ENCODE measurements at places on chromosomes 13 and 19. TPM values are rescaled to one million over a fixed set of nuclear protein-coding genes. Genes with fewer than 3 reads are reported as not detected.
A peak's percentile ranks its signal among the peaks of the same experiment; 100 is the strongest.

Gene TMEM272
- 0.12 TPM for total RNA-seq

Gene FCAR
- total RNA-seq, result not detected

Gene ZNF135
- total RNA-seq, result 14.0 TPM

Gene KANK2
- total RNA-seq, result 106 TPM

Gene DNAAF3
- total RNA-seq, result 3.5 TPM

Gene XAB2
- total RNA-seq, result 62.0 TPM

DNA sequence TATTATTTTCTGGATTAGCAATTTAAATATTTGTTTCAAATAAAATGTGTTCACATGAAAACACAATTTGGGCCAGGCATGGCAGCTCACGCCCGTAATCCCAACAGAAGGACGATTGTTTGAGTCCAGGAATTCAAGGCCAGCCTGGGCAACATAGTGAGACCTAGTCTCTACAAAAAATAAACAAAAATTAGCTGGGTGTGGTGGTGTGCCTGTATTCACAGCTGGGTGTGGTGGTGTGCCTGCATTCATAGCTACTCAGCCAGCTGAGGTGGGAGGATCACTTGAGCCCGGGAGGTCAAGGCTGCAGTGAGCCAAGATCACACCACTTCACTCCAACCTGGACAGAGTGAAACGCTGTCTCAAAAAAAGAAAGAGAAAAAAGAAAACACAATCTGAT lies 46.4 kb downstream of the KPNA3 start:
- DNase-seq, result no peak

DNA sequence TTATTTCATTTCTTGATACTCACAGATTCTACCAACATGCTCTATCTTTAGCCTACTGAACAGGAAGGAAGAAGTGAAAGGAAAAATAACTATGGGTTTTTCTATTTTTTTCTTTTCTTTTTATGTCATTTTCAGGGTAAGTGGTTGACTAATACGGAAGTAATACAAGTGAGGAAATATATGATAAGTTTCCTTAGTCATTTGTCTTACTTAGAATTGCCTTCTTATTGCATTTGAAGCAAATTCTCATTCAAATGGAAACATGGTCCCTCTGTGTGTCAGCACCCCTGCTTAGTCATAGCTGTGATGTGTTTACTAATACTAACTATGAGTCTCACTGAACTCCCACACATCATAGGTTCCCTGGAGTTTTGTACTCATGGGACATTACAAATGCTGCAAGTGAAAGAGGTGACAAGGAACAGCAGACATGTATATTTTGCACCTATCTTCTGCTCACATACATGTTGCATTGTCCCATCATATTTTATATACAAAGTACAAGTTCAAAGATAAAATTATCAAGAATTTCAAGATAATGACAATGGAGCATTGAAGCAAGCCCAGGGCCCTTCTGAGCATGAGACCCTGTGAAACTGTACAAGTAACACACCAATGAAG lies 60.1 kb downstream of the DCT start:
- no peak for DNase-seq

DNA sequence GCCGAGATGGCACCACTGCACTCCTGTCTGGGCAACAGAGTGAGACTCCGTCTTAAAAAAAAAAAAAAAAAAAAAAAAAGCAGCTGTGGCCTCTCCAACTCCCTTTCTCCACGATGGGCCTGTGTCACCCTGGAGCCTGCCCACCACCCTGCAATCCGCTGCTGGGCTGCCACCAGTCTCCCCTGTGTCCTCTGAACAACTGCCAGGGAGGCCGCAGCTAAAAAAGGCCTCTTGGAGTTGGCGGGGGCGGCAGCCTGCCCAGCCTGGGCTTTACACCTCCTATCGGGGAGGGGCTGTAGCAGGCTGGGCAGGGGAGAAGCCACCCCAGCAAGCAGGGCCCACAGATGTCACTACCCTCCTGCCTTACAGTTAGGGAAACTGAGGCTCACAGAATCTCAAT lies 3.5 kb downstream of the CDC37 start:
- DNase-seq, result no peak

GRCh38 chr13:56988543-56988942 lies 152.2 kb upstream of the PRR20A start:
- no peak for DNase-seq

DNA sequence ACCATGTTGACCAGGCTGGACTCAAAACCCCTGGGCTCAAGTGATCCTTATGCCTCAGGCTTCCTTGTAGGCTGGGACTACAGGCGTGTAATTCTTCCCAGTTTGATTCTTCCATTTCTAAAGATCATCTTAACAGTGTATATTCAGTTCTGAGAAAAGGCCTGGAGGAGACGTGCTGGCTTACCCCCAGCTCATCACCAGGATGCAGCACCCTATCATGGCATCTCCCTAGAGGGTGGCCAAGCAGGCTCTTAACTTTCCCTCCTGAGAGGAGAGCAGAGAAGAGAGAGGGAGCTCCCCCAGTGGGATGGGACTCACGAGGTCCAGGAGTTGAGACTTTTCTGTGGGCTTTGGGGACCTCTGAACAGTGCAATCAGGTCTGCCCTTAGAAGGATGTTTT lies 2.1 kb upstream of the TUBA3C start:
- DNase-seq, result no peak

- peak; percentile 60 for DNase-seq
Observed at GRCh38 chr13:102626928-102627327, 30.1 kb downstream of the TPP2 start.

- DNase-seq, result no peak
Observed at GRCh38 chr19:55539090-55539984, 2.4 kb upstream of the SBK2 start.

DNA sequence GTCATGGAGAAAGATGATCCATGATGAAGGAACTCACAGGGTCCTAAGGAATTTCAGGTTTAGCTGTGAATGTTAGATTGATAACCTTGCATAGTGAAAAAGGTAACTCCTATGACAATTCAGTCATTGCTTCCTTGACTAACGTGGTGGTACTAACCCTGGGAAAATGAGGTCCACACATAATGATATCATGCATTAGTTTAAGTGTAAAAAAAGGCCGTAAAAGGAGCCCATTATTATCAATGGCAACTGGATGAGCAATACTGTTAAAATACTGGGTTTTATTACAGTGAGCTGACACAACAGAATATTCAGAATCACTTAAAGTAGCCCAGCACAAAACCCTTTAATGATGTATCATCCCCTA lies 515.4 kb downstream of the DCT start:
- no peak for DNase-seq

GRCh38 chr19:18807861-18808331 lies 16.8 kb upstream of the COMP start:
- peak; percentile 61 for DNase-seq

DNA sequence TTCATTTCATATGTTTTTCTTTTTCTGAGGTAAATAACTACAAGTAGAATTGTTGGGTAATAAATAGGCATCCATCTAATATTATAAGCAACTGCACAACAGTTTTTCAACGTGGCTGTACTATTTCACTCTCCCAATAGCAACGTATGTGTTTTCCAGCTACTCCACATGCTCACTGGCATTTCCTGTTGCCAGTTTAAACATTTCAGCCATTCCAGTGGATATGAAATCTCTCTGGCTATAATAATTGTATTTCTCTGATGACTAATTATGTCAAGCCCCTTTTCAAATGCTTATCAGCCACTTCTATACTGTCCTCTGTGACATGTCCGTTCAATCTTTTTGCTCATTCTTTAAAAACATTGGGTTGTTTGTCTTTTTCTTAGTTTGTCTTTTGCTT lies 26.8 kb upstream of the ALOX5AP start:
- peak; percentile 79 for DNase-seq

DNA sequence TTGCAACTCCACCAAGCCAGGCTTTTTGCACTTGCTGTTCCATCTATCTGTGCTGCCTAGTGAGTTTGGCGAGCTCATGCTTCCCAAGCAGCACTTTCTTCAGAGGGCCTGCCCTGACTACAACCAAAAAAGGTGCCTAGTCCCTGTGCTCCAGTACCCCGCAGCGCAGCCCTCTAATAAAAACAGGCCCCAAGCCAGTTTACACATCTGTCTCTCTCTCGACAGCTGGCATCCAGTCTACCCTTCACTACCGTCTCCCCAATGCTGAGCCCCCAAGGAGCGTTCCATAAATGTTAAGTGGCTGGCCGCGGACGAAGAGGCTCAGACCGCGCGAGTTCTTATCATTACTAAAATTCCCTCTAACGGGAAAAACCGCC lies 512 bp downstream of the MED4 start:
- no peak for DNase-seq

- DNase-seq, result no peak
Observed at GRCh38 chr13:73751290-73751689, 382.9 kb downstream of the KLF12 start.

DNA sequence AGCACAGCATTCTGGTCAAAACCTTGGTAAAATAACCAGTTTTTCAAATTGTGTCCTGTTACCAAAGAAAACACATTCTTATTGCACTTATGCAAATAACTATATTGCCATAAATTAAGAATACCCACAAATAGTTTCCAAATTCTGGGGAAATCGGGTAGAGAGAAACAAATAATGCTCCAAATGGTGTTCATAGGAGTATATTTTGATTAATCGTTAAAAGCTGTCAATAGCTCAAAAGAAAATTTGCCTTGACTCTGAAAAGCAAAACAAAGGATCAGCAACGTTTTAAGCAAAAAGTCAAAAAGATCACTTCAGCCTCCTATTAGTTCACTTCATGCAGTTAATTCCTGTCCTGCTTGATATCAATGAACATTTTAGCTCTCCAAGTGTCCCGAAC lies 22.2 kb upstream of the CEACAM21 start:
- no peak for DNase-seq

GRCh38 chr19:30069535-30070197 lies 127.6 kb downstream of the URI1 start:
- DNase-seq, result no peak

DNA sequence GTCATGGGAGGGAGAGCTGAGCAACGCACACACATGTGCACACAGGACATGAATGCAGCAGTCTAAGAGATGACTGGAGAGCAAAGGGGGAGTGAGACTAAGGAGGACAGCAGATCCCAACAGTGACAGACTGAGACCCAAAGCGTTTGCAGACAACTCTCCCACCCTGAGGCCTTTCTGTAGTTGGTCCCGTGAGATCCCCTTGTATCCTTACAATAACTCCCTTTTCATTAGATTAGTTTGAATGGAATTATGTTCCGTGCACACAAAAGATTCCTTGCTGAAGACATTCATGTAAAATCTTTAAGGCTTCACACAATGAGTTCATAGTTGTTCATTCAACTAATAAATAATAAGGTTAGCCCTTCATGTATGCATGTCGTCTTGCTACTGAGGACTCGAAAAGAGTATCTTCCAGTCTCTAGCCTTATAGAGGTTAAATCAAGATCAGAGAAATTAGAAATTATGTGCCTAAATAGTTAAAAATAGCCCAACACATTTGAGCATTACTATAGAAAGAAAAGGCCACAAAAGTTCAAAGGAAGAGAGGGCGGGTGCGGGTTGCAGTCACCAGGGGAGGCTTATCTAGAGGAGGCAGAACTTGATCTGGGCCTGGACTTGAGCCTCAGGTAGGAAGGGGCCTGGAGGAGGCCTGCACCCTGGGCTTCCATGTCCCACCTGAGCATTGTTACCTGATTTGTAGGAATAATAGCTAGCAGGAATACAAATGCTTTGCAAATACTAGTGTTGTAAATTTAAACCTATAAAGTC lies 3.1 kb upstream of the GTF3A start:
- no peak for DNase-seq

GRCh38 chr13:99629641-99630040 lies 128.4 kb downstream of the TM9SF2 start:
- DNase-seq, result no peak

DNA sequence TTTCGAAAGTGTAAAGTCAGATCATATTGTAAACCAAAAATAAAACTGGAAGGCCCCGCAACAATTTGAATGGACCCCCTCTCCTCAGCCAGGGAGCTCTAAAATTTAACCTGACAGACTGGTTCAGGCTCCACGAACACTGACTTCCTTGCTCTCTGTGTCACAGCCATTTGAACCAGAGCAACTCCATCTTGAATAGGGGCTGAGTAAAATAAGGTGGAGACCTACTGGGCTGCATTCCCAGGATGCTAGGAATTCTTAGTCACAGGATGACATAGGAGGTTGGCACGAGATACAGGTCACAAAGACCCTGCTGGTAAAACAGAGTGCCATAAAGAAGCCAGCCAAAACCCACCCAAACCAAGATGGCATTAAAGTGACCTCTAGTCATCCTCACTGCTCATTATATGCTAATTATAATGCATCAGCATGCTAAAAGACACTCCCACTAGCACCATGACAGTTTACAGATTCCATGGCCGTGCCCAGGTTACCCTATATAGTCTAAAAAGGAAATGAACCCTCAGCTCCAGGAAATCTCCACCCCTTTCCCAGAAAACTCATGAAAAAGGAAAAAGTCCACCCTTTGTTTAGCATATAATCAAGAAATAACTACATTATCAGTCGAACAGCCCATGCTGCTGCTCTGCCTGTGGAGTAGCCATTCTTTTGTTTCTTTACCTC lies 43.1 kb downstream of the RFXAP start:
- no peak for DNase-seq

DNA sequence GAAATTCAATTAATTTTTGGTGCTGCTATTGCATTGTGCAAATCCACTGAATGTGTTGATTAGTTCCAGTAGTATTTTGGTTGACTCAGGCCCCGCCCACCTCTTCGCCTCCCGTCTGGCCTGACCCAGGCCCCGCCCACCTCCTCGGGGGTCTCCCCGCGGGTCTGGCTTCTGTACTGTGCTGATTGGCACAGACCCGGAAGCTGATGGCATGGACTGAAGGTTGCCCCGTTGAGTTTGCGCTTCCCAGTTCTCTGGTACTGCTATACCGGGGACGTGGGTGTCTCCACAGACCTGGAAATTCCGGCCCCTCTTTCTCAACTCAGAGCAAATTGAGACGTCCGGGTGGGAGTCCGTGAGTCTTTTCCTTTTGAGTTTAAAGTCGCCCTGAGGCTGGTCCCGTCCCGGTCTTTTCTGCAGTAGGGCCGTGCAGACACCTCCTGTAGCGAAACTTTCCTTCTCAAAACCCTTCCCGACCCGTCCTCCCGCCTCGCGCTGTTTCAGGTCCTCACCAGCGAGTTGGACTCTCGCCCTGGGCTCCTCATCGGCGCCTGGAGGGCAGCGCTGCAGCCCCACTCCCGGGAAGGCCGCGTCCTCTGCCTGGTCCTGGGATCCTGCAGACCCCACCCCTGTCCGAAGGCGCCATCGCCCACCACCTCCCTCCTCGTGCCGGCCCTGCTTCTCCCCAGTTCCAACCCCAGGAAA lies 14.8 kb downstream of the ZNF701 start:
- peak; percentile 26 for DNase-seq

DNA sequence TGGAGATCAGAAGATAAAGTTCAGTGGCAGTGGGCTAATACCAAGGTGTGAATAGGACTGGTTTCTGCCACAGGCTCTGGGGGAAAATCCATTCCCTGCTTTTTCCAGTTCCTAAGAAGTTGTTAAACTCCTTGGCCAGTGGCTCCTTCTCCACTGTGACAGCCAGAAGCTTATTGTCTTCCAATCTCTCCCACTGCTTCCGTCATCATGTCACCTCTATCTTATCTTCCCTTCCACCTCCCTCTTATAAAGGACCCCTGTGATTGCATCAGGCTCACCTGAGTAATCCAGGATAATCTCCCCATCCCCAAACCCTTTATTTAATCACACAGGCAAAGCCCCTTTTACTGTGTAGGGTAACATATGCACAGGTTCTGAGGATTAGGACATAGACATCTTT lies 431.2 kb upstream of the SLC10A2 start:
- no peak for DNase-seq

GRCh38 chr13:27834095-27834494 lies 41.8 kb downstream of the GSX1 start:
- no peak for DNase-seq

- DNase-seq, result peak; percentile 21
Observed at GRCh38 chr19:4229179-4229931, at the start of gene EBI3. EBI3 (plus strand) TSS chr19:4229523; CDS start chr19:4229551, 28 bp downstream.

- no peak for DNase-seq
Observed at GRCh38 chr13:34129436-34129835, 311.5 kb downstream of the RFC3 start.
